ENCODE measurements at places on chromosomes 7 and 10.

DNA sequence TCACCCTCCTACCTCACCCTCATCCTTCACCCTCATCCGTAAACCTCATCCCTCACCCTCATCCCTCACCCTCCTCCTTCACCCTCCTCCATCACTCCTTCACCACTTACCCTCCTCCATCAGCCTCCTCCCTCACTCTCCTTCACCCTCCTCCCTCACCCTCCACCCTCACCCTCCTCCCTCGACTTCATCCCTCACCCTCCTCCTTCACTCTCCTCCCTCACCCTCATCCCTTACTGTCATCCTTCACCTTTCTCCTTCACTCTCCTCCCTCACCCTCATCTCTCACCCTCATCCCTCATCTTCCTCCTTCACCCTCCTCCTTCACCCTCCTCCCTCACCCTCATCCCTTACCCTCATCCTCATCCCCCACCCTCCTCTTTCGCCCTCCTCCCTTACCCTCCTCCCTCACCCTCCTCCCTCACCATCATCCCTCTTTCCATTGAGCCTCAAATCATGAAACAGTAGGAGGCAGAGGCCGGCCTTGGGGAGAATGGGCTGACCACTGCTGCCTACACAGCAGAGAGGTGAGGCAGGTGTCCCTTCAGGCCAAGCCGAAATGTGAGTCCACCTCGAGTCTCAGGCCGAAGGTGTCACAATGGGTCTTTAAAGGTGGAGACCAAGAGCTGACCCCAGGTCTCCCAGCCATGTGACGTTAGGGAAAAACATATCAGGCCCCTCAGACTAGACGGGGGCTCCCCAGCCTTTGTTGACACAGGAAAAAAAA, 53.0 kb downstream of the PDGFA start:
- no peak for DNase-seq

GRCh38 chr10:787933-788651, 98.6 kb upstream of the DIP2C start:
- DNase-seq: no peak

- no peak for DNase-seq
Measured at GRCh38 chr7:5414916-5415315, 8.7 kb downstream of the TNRC18 start.

DNA sequence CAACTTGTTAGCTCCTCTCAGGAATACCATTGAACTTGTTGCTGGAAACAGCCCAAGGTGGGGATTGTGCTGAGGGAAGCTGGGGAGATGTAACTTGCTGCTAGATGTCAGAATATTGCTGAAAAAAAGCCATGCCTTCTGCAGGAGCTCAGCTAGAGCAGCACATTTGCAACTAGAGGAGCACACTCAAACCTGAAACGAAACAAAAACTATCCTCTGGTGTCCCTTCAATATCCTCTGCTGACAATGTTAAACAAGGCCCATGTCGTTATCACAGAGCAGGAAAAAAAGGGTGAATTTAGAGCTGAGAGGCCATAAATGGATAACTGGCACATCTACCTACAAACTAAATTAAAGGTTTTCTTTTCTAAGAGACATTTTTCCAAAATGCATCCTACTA, 53.7 kb upstream of the MACC1 start:
- no peak for DNase-seq

DNA sequence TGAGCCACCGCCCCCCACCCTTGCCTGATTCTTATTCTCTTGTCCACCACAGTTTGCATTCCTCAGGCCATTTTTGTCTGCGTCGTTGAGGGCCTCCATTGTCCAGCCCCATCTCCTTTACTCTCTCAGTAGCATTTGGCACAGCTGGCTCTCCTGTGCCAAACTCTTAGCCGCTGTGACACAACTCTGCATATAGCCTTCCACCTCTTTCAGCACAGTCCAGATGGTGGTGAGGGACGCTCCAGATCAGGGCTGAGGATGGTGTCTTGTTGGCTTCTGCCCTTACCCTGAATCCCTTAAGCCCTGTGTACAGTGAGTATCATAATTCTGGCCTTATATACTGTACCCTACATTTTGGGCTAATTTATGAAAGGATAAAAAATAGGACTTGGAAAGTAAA, 45.6 kb downstream of the BMPR1A start:
- DNase-seq: no peak

GRCh38 chr10:101687071-101687658, 7.8 kb downstream of the FBXW4 start:
- no peak for DNase-seq

DNA sequence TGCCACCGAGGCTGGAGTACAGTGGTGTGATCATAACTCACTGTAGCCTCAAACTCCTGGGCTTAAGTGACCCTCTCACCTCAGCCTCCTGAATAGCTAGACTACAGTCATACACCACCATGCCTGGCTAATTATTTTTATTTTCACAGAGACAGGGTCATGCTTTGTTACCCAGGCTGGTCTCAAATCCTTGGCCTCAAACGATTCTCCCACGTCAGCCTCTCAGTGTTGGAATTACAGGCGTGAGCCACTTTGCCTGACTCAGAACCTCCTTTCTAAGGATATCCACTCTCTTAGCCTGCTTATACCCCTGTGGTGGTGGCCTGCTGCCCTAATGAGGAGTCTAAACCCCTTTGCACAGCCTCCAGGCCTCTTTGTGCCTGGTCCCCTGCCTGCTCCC, 4.2 kb upstream of the IGFBP1 start:
- no peak for DNase-seq

DNA sequence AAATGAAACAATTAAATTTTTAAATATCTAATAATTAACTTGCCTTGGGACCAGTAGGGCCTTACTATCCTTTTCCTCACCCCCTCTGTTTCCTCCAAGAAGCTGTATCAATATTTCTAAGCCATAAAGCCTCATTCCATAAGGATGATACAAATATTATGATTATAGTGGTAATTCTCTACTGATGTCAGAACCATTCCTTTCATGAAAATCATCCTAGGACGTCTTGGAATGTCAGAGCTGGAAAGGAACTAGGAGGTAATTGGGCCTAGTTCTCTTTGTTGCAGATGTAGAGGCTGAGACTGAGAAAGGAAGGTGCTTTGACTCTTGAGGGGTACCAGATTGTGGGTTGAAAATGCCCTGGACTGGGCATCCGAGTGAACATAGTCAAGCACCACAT, 766.7 kb upstream of the GHITM start:
- DNase-seq: no peak

DNA sequence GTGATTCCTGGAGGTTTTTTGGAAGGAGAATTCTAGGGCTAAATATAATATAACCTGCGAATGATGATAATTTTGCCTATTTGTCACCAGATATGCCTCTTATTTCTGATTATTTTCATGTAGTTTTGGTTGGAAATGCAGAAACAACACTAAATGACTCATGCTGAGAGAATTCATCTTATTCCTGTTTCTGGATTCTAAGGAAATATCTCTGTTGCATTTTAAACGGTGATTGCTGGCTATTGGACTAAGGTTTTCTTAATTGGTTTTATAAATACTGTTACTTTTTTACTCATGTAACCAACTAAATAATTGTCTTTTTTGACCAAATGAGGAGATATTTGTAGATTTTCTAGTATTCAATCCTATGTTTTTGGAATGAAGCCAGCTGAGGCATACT, 204.9 kb upstream of the NPSR1 start:
- DNase-seq: no peak

DNA sequence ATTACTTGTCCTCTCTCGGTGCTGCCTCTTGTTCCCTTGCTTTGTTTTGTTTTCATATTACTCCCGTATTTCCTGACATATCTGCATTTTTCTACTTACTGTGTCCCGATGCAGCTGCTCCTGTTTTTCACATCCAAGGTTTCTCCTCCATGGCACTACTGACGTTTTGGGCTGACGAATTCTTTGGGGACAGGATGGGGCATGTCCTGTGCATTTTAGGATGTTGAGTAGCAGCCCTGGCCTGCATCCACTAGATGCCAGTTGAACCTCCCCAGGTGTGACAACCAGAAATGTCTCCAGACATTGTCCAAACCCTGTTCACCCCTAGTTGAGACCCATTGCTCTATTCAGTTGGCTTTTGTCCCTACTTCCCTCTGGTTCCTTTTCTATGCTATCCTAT, 12.4 kb downstream of the ZNF789 start:
- DNase-seq: no peak

DNA sequence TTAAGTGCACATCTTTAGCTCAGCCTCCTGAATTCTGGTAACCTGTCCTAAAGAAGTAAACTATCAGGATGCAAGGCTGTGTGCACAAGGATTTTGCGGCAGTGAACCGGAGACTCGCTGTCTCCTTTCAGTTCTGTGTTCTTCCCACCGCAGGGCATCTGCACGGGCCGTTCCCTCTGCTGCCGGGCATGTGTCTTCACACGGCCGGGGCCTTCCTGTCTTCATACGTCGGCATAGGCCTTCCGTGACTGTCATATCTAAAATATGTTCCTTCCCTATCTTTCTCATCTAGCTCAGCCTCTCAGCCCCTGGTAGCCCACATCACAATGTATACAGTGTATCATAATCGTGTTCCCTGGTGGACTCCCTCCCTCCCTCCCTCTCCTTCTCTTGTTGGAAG, 16.4 kb downstream of the PALD1 start:
- DNase-seq: no peak

DNA sequence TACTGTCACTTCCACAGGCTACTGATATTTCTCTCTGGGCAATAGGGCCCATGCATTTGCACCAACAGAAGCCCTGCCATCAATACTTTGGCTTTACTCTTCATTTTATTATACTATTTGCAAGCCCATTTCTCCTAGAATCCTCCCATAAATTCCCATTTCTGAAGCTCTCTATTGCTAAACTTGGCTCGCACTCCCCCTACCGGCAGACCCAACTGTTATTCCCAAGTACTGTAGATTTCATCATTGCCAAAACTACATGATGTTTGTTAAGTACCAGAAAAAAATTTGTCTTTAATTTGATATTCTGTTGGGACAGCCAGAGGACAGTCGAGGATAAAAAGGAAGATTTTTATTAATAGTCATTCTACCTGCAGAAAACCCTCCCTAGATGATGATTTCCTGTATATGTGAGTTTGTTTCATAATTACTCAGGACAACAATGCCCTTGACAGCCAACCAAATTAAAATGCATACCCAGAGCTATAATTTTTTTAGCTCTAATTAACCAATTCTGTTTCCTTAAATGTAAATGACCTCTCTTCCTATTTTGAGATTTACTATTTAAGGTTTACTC, 298.6 kb downstream of the REEP3 start:
- peak; percentile 24 for DNase-seq

GRCh38 chr7:37015353-37016034, 291.2 kb upstream of the AOAH start:
- DNase-seq: no peak

DNA sequence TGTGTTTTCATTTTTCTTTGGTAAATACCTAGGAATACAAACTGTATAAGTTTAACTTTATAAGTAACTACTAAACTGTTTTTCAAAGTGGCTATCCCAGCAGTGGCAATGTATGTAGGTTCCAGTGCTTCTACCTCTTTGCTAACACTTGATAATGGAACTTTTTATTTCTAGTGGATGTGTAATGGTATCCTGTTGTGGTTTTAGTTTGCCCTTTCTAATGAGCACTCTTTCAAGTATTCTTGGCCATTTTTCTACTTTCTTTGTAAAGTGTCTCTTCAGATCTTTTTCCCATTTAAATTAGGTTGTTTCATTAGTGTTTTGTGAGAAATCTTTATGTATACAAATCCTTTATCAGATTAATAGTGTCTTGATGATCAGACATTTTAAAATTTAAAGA, 4.6 kb downstream of the KIF20B start:
- DNase-seq: no peak

DNA sequence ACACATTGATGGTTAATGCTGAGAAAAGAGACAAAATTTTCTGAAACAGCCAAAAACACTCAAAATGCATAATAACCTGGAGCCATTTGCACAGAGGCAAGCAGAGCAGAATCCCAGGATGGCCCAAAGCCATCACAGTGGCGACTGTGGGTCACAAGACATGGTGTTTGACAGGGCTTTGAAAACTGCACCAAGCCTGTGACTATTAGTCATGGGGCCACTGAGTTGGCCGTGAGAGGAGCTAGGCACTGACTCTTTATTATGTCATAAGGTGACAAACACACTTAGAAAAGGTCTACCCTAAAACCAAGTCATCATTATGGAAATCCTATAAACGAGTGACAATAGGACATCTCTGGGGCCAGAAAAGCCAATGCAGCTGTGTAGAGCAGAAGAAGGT, 23.9 kb downstream of the DRGX start:
- DNase-seq: no peak

GRCh38 chr7:29140873-29141468, 5.4 kb downstream of the CPVL start:
- no peak for DNase-seq

- DNase-seq: no peak
Measured at GRCh38 chr7:20232848-20233247, 15.7 kb upstream of the MACC1 start.

GRCh38 chr10:34821587-34822585, 6.8 kb upstream of the PARD3 start:
- DNase-seq: no peak

DNA sequence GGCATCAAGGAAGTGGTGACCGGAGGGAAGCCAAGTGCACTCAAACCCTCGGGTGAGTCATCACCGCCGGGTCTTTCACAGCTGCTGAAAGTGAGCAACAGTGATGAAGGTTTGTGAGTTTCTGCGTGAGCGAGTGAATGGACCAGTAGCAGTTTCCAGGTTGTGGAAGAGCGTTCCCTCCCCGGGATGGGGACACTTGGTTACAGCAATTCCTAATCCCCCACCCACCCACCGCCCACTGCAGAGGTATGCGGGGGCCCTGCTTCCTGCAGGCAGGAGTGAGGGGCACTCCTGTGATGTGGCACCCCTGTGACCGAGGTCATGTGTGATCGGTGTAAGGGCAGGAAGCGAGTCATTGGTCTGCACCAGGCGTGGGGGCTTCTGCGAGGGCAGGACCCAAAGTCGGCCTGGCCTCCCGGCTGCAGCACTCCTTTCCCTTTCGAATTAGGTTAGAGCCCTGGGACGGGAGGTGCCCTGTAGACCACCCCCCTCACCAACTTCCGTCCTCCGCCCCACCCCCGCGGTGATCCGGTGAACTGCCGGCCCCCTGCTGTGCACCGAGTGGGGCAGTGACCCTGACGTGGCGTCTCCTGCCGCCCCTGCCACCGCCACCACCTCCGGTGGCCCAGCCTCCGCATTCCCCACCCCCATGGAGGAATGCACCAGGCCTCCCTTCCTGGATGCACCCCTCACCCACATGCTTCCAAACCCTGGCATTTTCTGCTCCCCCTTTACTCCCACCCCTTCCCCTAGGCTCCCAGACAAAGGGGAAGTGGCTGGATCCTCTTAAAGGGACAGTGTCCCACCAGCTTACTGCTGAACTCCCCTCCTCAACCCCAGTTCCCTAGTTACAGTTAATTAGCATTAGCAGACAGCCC, 10.9 kb downstream of the LIMK1 start:
- peak; percentile 80 for DNase-seq

- DNase-seq: no peak
Measured at GRCh38 chr10:93299606-93300287, 182.4 kb downstream of the MYOF start.

- no peak for DNase-seq
Measured at GRCh38 chr10:51007781-51008180, 66.5 kb upstream of the PRKG1 start.
